Hematopoietic multipotent progenitor cell treated with erythropoietin and hydrocortisone succinate and interleukin-3 and kit ligand, for 6 days (in vitro differentiated cells): ENCODE measurements at places on chromosomes 12 and 14.

- DNase-seq: peak; percentile 7
Measured at GRCh38 chr14:20539906-20540305, 20.9 kb downstream of the RNASE9 start.

DNA sequence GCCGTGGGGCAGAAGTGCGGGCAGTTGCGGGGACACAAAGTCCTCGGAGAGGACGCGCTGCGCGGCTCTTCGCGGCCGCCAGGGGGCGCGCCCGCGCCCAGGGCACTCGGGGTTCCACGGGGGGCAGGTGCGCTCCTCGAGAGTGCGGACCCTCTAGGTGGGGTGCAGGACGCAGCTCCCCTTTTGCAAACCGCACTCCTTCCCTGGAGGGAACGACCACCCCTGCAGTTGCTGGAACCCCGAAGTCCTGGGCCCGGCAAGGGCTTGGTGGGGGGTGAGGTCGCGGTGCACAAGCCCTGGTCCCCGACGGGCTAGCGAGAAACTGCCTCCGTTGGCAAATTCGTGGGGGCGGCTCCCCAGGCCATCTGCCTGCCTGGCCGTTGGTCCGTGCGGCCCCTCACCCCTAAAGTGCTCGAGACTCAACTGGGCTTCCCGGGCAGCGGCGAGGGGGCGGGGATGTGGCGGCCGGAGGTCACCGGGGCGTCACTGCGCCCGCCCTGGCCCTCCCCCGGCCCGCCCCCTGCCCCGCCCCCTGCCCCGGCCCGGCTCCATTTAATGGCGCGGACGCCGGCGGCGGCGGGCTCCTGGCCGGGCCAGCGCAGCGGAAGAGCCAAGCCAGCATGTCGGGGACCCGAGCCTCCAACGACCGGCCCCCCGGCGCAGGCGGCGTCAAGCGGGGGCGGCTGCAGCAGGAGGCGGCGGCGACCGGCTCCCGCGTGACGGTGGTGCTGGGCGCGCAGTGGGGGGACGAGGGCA is at the start of gene ADSS1:
Gene ADSS1, plus strand, starts transcription at position 579 of the 756 bp plus-strand sequence. Its CDS starts 42 bp downstream, at position 621.
- DNase-seq: peak; percentile 62

DNA sequence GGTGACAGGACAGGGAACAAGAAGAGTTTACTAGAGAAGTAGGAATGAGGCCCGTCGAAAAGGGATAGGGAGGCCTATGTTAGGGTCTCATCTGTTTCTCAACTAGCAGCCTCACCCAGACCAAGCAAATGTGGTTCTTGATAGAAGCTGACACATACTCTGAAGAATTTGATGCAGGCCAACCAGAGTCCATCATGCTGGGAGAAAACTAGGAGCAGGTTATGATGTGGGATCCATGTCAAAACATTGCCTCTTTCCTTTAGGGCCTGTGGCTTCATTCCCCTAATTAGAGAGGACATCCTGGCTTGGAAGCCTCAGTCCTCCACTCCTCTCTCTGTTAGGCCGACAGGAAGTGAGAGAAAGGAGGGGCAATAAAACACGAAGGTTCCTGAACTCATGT is 122.8 kb downstream of the NTF3 start:
- DNase-seq: no peak

DNA sequence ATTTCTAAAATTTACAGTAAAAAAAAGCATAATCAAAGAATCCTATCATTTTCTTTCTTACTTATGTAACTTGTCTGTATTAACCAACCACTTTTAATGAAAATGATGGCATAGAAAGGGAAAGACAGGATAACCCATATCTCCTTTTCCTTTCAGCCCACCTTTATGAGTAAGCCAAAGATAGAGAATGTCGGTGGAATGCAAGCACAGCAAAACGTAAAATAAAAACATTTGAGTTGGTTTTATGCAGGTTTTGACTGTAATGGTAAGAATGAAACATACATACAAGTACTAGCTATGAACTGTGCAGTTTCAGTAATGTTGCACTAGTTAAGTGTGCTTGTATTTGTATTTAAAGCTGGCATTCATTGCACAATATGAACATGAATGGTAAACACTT is 360.3 kb downstream of the FOXG1 start:
- no peak for DNase-seq

DNA sequence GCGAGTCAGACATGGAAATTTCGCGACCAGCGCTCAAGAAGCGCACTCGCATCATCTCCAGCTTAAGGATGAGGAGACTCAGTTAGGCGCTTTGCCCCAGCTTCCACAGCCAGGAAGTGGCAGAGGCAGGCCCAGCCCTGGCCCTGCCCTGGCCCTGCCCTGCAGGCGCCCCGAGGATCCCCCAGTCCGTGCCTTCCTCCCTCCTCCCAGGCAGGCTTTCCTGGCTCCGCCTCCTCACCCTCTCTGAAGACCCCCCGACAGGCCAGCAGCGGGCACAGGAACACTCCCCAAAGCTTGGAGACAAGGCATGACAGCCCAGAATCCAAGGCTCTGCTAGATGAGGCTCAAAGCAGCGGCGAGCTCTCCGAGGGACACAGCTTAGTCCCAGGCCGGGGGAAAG is 25.1 kb downstream of the UBR7 start:
- DNase-seq: no peak

- peak; percentile 81 for DNase-seq
Measured at GRCh38 chr14:59688224-59689170, 111.9 kb upstream of the CCDC175 start.

- DNase-seq: peak; percentile 13
Measured at GRCh38 chr12:78759367-78759766, 105.2 kb upstream of the SYT1 start.

DNA sequence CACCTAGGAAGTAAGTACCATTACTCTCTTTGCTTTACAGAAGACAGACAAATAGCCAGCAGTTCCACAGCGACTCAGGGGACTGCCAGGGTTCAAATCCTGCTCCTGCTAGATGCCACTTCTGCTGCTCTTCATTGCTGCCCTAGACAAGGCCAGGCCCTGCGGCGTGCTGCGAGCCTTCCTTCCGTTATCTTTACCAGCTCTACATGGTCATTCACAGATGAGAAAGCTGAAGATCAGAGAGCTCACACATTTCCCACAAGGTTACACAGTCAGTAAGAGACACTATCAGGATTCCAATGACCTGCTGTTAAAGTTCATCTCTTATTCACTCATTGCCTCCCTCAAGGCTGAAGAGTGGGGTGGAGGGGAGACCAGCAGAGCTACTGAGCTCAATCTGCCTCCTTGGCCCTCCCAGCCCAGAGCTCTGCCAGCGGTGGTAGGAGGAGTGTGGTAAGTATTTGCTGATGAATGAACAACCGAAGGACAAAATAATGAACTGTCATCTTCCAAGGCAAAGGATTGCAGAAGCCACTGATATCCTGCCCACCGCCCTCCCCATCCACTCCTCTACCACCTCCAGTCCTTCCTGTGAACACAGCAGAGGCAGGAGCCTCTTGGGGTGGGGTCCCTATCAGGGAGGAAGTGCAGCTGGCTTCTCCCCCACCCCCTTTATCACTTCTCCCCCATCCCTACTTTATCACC is 14.6 kb upstream of the HDAC7 start:
- peak; percentile 90 for DNase-seq

GRCh38 chr12:52370926-52371608 is 3.8 kb upstream of the KRT85 start:
- DNase-seq: no peak

DNA sequence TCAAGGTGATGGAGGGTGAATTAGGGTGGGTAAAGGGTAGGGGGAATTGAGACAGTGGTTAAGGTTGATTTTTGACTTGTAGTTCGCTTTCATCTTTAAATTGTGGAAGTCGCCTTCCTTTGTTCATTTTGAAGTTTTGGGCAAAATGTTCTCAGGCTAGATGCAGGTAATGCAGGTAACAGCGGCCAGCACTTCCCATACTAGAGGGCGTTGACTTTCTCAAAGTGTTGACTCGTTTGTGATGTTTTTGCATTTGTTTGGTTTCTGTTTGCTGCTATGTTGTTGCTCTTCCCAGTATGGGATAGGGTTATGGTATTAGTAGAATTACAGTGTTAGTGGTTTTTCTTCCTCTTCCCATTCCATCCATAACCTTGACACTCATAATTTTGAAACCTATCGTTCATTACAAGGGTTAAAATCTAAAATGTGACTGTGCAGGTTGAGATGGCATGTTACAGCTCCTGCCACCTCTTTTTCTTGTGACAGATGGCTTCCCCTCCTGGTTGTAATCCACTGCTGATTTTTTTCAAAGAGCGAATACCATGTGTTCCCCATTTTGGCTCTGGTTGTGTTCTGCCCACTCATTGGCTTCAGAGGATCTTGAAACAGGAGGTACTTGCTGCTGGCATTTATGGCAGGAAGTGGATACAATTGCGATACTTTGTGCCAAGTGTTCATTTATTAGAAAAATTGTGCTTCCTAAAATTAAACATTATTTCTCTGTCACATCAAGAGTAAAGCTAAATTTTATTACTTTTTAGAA is 57.1 kb downstream of the ERC1 start:
- peak; percentile 56 for DNase-seq

- no peak for DNase-seq
Measured at GRCh38 chr14:31388687-31389413, 31.5 kb downstream of the HEATR5A start.

DNA sequence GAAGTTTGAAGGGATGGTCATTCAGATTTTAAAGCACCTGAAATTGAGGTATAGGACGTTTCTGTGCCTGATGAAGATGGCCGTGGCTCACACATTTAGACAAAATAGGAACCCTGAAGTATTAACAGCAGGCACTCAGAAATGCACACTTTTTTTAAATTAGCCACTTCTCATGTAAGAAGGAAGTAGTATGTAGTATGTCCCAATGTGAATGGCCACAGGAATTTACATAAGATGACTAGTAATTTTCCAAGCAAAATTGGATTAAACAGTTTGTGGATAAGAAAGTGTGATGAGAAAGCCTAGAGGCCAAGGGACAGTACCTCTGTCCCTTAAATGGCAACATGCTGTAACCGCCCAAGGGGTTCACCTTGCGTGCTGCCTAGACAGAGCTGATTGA is 1.8 kb upstream of the MIS18BP1 start:
- peak; percentile 17 for DNase-seq

DNA sequence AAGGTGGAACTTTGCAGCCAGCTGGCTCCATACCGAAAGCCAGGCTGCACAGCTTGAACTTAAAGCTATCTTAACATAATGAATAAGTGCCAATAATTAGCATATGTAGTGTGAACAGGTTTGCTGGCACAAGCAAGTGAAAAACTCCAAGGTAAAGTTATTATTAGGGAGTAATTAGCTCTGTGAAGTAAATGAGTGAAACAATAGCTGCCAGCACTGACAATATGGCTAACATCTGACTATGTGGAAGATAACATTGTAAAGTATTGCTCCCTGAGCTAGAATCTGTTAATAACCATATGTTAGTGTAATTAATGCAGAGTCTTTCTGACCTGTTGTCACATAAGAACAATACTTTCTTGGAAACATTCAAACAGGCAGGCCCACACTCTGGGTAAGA is 246.4 kb downstream of the SOX5 start:
- no peak for DNase-seq
